ENCODE measurements at places on chromosomes 12 and 14.

DNA sequence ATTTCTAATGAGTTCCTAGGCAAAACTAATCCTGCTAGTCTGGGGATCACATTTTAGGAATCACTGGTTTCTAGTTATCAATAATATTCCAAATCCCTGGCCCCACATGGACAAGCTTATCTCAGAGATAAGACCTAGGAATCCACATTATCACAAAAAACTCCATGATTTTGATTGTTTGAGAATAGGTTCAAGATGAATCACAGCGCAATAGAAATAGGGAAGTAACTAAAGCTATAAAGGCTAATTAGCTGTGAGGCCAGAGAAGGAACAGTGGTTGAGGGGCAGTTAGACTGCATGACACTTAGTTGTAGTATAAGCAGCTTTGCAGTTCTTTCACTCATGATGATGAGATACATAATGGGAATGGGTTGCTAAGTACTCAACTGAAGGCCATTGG lies 13.1 kb upstream of the ATP5F1B start:
- no peak for DNase-seq

DNA sequence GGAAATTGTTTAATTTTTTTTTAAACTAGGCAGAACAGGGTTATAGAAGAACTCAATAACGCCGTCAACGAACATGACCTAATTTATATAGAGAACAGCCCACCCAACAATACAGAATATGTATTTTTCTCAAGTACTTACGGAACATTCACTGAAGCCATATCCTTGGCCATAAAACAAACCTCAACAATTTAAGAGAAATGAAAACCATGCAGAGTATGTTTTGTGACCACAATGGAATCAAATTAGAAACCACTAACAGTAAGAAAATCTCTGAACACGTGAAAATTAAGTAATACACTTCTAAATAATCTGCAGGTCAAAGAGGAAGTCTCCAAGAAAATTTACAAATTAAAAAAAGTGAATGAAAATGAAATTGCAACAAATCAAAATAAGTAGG lies 9.4 kb downstream of the SART3 start:
- DNase-seq: no peak

GRCh38 chr12:24770334-24770733 lies 178.6 kb downstream of the BCAT1 start:
- DNase-seq: no peak

DNA sequence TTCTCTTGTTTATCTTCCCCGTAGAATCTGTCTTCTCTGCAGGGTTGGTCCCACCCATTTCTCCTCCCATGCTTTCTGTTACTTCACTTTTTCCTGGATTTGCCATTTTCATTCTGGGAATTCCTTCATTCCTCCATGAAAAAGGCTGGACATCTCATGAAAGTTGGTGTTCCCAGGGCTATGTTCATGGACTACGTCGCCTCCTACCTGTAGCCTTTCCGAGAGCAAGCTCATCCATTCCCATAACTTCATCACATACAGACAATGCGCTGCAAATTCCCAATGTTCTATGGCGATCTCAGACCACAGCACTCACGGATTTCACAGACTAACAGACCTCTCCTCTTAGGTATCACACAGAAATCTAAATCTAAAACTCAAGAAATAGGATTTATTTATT lies 217.1 kb downstream of the EXOC5 start:
- DNase-seq: no peak

DNA sequence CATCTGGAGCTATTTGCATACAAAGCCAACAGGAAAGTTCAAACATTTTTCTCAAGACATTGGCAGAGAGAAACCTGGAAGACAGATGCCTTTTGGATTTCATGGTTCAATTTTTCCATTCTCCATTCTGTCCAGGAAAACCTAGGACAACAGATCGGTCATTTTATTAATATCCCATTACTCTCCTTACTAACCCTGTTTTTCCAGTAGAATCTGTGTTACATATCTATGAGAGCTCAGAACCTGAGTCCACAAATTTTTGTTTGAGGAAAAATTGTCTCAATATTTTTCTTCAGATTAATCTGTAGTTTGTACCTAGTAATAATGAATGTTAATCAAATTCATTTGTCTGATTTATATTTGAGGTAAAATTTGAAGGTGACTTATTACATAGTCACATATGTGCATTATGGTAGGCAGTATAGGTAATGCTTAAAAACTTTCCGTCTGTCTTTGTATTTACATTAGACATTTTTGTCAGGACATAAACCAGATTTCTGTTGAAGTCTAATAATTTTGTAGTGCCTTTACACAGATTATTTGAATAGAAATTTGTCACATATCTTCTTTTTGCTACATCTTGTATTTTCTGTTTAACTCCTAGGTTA lies 75.3 kb downstream of the CCDC91 start:
- DNase-seq: no peak

GRCh38 chr14:92600318-92601053 lies 86.9 kb downstream of the RIN3 start:
- no peak for DNase-seq

Data from islet precursor cell (in vitro differentiated cells).